Activated CD4-positive, alpha-beta memory T cell treated with anti-CD3 and anti-CD28 coated beads for 36 hours (primary cell): ENCODE measurements at places on chromosomes 2 and 18. TPM values are rescaled to one million over a fixed set of nuclear protein-coding genes. Genes with fewer than 3 reads are reported as not detected.

C2orf78 gene
- not detected for total RNA-seq

ALKAL2 gene
- total RNA-seq: not detected

- H3K27me3 ChIP-seq: no peaks in the 10 kb centered on the region
- no peak overlapping the region for H3K27ac ChIP-seq
- no peak for DNase-seq
- H3K4me3 ChIP-seq: no peak overlapping the region
- no peaks in the 10 kb centered on the region for H3K4me1 ChIP-seq
Measured at GRCh38 chr2:54471221-54471711, 15.1 kb downstream of the SPTBN1 start.

DNA sequence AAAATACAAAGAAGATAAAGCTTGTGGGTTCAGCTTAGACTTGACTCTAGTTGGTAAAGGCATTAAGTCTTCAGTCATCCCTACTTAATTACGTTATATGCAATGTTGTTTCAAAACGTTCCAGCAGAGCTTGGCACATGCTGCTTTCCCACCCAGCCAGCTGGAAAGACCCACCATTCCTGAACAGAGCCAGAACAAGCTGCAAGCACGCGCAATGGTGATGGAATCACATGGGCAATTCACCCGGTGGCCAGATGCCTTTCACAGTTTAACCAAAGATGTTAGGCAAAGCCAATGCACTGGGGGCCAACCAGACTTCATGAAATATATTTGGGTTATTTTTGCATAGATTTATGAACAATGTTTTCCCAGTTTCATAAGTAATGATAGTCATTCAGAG lies 123.4 kb upstream of the CDH20 start:
- H3K27me3 ChIP-seq: no peaks in the 10 kb centered on the region
- no peak overlapping the region for H3K4me3 ChIP-seq

DNA sequence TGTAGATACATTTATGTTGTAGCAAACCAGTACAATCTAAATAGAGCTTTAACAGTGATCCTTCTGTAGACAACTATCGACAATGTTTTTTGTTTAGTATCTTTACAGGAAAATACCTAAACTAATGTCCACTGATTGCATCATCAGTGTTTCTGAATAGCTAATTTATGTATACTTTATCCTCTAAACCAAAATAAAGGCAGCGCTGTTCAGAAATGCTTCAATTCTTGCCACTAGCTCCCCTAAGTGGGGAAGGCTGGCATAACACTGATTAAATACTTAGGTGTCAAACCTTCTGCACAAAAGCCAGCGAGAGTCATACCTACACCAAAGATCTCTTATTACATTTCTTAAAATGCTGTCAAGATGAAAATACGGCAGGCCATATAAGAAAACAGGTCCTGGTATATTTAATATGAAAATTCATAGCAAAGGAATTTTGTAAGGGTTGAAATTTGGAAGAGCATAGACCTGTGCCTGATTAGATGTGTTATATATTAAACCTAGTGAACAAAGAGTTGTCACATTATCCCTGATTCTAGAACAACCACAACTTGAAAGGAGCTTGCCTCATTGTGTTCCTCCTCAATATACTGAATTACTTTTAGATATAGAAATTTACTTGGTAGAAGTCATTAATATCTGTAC lies 1693.4 kb upstream of the SLC39A10 start:
- DNase-seq: no peak
- no peaks in the 10 kb centered on the region for H3K36me3 ChIP-seq
- no peak overlapping the region for H3K4me3 ChIP-seq
- no peaks in the 10 kb centered on the region for H3K4me1 ChIP-seq
- no peak overlapping the region for H3K27ac ChIP-seq

- peaks cover 5% of the 10 kb centered on the region for H3K36me3 ChIP-seq
- peaks cover 38% of the 10 kb centered on the region for H3K4me1 ChIP-seq
Measured at GRCh38 chr2:104854498-104855220, 744 bp downstream of the POU3F3 start.

DNA sequence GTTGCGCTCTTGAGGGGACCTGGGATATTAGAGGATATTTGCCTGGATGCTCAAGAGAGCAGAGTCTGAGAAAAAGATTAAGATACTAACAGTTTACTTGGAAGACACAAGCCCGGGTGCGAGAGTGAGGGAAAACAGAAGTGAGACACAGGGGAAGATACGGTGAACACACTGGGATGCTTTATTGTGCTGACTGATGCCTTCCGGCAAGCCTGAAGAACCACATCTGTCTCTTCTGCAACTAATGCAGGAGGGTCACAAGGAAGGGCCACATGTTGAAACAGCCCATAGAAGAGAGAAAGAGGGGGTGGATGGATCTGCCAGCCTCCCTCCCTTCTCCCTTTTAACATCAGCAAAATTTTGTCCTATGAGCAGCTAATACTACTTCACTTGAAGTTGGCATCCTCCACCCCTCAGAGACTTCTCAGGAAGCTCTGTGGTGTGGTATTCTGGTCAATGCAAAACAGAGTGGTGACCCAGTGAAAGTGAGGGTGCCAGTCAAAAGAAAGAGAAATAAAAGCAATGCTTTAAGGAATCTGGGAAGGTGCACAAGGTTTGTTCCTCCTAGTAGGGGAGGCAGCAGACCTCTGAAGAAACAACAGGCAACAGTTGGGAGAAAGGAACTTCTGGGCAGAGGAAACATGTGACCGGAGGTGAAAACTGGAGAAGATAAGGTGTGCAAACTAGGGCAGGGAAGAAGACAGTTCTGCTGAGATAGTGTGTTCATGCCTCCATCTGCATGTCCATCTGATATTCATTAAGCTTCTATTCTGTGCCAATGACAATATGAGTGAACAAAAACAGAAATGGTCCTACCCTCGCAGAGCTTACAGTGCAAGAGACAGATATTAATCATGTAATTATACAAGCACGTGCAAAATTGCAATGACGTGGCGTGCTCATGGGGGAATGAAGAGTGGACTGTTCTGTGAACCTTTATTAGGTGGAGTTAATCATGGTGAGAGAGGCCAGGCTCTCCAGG lies 107.1 kb downstream of the LYPD6B start:
- H3K27ac ChIP-seq: no peak overlapping the region
- no peaks in the 10 kb centered on the region for H3K4me1 ChIP-seq
- DNase-seq: no peak
- H3K36me3 ChIP-seq: no peaks in the 10 kb centered on the region
- H3K4me3 ChIP-seq: no peak overlapping the region
- H3K27me3 ChIP-seq: peaks cover 7% of the 10 kb centered on the region
